ENCODE measurements at places on chromosomes 6 and 20.

- no peak for DNase-seq
Measured at GRCh38 chr20:44174996-44175765, 11.8 kb downstream of the JPH2 start.

DNA sequence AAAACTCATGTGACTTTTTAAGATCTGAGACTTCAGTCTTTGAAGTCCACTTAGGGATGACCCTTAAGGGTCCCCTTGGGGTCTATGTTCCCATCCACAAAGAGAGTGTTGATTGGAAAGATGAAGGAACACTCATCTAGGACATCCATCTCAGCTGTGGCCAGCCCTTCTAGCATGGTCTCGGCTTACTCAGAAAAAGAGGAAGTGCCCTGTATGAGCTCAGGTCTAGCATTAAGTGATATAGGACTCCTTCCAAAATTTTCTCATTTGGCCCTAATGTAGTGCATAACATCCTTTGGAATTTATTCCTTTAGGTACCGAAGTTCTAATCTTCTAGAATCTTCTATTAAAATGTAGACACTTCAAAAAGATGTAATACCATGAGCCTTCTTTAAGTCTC is 77.4 kb downstream of the NDUFAF5 start:
- no peak for DNase-seq

DNA sequence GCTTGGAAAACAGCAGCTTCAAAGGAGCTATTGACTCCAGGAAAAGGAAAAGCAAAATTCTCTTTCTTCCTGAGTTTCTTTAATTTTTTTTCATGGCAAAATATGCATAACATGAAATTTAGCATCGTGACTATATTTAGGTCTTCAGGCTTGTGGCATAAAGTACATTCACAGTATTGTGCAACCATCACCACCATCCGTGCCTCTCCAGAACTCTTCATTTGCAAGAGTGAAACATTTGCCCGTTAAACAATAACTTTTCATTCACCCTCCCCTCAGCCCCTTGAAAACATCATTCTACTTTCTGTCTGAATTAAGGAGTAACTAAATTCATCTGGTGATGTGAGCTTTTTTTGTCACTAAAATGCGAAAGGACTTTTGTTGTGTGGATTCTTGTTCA is 251.7 kb downstream of the PHACTR1 start:
- DNase-seq: no peak

- DNase-seq: no peak
Measured at GRCh38 chr20:15195378-15195777, 858.0 kb upstream of the FLRT3 start.

Data from IMR-90 (cell line).